ENCODE measurements at places on chromosomes 4 and X.
A peak's percentile ranks its signal among the peaks of the same experiment; 100 is the strongest.

- DNase-seq: no peak
Measured at GRCh38 chr4:139738846-139739613, 73.4 kb downstream of the MGST2 start.

DNA sequence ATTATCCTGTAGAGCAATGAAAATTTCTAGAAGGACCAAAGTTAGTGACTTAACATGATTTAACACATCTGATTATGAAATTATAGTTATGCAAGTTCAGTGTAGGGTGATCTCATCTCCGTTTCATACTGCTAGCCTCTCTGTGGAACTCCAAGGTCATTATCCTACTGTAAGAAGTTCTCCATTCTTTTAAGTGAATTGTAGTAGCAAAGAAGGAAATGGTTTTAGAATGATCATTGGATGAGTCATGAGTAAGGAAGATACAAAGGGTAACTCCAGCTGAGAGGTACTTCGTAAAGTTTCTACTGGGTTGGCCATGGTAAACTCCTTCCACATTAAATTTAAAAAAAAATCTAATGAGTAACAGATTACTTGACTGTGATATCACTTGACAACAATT lies 215.0 kb upstream of the GIMD1 start:
- peak; percentile 58 for DNase-seq

DNA sequence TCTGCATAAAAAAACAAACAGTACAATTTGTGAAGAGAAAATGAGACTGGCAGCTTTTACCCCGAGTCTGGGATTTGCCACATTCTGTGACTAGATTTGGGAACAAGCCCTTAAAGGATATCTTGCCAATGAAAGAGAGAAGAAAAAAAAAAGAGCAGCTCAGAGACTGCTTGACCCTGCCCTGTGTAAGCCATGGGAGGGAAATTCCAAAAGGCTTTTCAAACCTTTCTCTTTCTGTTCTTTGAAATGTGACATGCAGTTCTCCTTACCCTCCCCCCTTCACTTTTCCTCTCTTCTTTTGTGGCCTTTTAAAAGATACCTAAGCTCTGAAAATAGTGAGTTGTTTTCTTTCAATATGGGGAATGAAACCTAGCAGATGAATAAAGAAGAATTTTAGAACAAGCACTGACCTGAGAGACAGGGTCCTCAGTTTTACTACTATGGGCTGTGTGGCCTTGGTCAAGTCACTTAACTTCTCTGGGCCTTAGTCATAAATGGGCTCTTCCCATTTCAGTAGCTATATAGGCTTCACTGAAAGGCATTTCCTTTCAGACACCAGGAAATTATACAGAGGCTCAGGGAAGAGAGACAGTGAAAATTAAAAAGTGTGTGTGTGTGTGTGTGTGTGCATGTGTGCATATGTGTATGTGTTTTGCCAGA lies 5.1 kb downstream of the CCDC160 start:
- no peak for DNase-seq

GRCh38 chr4:15694431-15694830 lies 8.4 kb upstream of the BST1 start:
- no peak for DNase-seq

DNA sequence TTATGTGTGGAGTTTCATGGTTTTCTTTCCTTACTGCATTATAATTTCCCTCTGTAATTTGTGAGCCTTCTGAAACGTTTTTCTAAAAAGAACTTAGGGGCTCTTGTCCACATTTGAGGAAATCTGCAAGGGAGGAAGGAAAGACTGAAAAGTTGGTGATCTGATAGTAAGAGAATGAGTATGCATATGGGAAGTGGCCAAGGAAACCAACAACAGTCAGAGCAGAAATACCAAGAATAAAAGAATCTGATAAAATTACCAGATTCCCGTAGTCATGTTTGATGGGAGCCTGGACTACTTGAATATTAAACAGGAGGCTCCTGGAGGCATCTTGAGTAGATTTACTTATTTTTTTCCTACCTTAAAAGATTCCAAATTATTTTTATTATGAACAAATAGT lies 50.1 kb downstream of the MEPE start:
- no peak for DNase-seq

DNA sequence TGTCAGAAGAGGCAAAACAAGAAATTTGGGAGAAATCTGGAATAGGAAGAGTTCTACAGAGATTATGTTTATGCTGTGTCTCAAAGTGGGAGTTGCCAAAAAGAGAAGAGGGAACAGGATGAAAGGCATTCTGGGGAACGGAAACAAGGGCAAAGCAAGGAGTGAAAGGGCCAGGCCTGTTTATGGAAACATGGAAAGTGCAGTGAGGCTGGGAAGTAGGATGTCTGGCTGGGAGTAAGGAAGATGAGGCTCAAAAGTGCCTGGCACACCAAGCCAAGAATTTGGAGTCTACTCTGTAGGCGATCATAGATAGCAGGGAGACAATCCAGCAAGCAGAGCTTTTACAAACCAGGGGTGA lies 1.8 kb upstream of the CUL4B start:
- DNase-seq: no peak

DNA sequence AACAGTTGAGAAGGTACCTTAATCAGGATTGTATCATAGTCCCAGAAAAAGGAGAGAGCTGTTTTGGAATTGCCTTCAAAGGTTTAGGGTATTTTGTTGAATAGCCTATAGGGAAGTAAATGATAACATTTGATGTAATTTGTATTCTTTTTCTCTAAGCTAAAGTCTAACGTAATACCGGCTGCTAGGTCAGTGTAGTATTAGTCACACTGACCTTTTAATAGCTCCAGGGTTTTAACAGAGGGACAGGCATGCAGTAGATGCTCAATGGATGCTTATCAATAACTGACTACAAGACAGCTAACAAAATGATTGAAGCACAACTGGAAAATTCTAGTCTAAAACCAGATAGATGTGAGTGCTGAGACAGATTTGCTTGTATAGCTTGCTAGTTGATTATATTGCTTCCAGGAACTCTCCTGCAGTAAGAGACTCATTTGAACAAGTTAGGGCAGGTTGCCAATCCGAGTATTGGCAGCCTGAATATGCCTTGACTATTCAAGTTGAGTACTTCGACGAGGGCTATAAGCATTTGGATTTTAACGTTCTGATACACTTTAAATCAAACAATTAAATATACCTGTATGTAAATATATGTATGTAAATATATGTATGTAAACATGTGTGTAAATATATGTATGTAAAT lies 16.5 kb upstream of the PNPLA4 start:
- no peak for DNase-seq

DNA sequence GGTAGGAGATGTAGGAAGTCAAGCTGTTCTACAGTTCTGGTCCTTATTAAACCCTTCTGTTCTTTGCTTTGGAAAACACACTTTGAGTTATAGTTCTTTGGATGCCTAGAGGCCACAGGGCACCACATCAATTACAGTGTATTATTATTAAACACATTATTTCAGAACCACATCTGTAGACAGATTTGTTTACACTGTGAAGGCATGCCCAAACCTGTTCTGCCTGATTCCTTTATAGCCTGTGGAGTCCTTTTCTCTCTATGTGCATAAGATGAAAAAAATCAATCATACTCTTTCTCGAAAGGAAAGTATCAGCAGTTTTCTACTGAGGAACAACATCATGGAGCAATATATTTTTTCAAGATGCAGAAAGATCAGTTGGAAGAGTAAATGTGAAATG lies 371.3 kb upstream of the INTU start:
- no peak for DNase-seq

DNA sequence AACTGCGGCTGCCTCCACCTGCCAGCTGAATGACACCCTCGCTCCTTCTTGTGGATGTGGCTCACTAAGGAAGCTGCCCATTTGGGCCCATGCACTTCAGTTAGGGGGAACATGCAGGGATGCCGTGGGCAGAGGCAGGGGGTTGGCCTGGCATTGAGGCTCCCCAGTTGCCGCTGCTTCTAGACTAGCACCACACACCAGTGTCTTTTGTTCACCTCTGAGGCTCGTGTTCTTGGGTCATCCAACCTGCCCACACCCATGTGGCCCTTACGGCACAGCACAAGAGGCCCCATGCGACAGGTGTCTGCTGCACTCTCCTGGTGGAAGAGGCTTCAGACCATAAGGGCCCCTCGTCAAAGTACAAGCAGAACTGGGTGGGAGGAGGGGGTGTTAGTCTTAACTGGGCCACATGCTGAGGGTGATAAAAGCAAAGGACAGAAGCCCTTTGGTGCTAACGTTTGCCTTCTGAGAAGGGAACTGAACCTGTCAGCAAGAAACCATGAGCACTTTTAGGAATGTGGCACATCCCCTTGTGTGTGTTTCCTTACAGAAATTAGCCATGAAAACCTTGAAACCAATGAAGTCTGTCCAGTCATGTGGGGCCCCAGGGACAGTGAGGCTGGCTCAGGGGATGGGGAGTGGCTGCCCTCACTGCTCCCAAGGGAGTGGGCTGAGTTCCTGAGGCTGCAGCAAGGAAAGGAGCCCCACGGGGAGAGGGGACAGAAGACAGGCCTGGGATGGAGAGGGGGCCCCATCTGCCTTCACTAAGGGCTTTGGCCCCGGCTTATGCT lies 39.2 kb downstream of the MAP7D3 start:
- DNase-seq: no peak

GRCh38 chr4:114598191-114599121 lies at the start of gene UGT8:
Gene UGT8 (plus strand): TSS chr4:114598807. CDS start chr4:114622881, 24,074 bp downstream.
- peak; percentile 76 for DNase-seq

DNA sequence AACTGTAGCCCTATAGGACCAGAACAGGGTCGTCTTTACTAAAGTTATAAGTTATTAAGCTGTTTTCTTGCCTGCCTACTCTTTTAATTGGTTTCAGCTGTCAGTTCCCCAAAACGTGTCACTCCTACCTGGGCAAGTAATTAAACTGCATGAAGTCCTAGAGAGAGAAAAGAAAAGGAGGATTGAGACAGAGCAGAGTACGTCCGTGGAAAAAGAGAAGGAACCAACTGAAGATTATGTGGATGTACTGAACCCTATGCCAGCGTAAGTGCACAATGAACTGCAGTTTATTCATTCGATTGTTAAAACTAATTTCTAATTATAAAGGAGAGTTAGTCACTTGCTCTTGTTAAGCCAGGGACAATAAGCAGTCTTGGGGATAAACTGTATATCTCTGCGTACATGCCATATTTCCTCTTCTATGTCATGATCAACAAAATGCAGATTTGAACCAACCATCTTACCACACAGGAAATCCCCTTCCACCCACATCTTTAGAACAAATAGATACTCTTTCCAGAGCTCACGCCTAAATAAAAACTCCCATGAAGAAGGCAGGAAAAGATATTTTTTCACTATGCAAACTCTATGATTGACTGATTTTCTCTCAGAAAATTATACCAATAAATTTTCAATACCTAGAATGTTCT lies 22.8 kb downstream of the STAP1 start:
- no peak for DNase-seq

DNA sequence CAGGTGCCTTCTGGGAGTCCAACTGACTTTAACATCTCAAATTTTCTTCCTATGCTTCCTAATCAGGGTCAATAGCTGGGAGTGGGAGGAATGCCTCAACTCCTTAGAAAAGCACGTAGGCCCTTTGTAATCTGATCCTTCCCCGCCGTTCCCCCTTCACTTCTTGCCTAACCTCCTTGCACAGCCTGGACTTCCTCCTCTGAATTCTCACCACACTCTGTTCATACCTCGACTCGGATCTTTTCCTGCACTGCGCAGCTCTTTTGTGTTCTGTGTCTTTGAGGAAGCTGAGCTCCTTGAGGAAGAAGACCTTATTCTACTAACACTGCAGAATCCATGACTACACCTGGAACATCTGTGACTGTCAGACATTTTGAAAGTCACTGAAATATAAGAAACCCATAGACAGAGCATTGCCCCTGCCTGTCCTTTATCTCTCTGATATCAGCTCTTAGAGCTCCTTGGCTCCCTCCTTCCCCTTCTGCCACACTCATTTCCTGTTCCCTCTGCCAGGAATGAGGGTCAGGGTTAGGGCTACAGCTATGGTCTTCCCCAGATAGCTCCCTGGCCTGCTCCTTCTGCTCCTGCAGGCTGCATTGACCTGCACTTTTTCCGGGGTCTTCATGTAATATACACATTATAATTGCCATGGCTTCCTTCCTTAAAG lies 140.2 kb upstream of the LDB2 start:
- DNase-seq: no peak

- DNase-seq: no peak
Measured at GRCh38 chrX:150012647-150013381, 74.5 kb upstream of the EOLA2 start.

GRCh38 chrX:39736216-39737211 lies 361.2 kb downstream of the BCOR start:
- DNase-seq: no peak

DNA sequence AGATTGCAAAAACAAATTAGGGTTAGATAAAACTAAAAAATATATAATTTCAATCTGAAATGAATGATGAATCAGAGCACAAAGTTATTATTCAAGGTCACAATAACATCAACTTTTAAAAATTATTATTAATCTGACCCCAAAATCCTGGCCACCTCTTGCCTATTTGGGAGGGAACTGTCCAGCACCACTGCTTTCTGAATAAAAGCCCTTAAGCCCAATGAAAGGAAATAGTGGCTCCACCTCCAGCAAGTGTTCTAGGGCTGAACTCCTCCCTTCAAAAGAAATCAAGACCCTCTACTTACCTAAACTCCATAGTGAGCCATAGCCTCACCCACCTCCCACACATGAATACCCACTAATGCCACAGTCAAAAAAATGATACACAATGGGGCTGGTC lies 208.2 kb downstream of the PARM1 start:
- DNase-seq: no peak

GRCh38 chr4:56307423-56307822 lies 79.9 kb downstream of the AASDH start:
- DNase-seq: peak; percentile 82

- DNase-seq: no peak
Measured at GRCh38 chrX:114051667-114052315, 532.1 kb upstream of the HTR2C start.

GRCh38 chrX:147770858-147771257 lies 140.9 kb upstream of the FMR1 start:
- DNase-seq: no peak

GRCh38 chr4:165450871-165451270 lies 72.1 kb downstream of the CPE start:
- no peak for DNase-seq

GRCh38 chr4:40197879-40198689 lies 1.3 kb downstream of the RHOH start:
- no peak for DNase-seq

DNA sequence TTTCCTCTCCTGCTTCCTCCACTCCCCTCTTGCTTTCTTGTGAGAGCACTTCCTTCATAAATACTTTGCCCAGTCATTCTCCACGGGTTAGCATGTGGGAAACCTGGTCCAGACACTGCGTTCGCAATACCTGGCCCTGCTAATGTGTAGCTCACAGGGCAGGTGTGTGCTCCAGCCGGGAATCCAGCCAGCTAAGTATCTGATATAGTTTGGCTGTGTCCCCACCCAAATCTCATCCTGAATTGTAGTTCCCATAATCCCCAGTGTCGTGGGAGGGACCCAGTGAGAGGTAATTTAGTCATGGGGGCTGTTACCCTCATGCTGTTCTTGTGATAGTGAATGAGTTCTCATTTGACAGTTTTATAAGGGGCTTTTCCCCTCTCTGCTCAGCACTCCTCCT lies 32.2 kb upstream of the STX18 start:
- no peak for DNase-seq

GRCh38 chr4:142406917-142407501 lies 439.1 kb downstream of the INPP4B start:
- DNase-seq: no peak

All from ACHN (cell line).